ENCODE measurements at places on chromosomes 3 and 15. TPM values are rescaled to one million over a fixed set of nuclear protein-coding genes. Genes with fewer than 3 reads are reported as not detected.

Gene PAQR5
- total RNA-seq: 9.4 TPM

Gene CSPG5
- 0.22 TPM for total RNA-seq

Gene C2CD4A
- total RNA-seq: 1.5 TPM

Gene PRICKLE2
- total RNA-seq: 12.6 TPM

Gene H1-8
- not detected for total RNA-seq

Gene CCDC39
- total RNA-seq: not detected

Gene KBTBD13
- total RNA-seq: not detected

Gene SCAANT1
- not detected for total RNA-seq

DNA sequence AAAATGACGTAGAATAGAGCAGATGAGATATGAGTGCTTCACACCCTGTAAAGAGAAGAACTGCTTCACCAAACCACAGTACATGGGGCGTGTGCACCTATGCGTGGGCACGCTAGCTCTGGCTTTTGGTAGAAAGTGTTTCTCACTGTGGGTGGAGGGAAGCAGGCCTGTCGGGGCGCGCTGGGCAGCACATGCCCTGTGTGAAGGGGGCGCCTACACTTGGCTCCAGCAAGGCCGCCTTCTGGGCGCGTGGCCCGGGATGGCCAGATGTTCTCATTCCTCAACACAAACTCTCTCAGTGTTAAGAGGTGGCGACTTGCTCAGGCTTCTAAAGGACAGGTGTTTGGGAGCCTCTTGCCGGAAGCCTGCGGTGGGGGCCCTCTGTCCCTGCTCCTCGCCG is 90.0 kb downstream of the FBLN2 start:
- H3K27me3 ChIP-seq: no peaks in the 10 kb centered on the region
- no peak for DNase-seq
- no peak overlapping the region for H3K4me3 ChIP-seq
- H3K36me3 ChIP-seq: no peaks in the 10 kb centered on the region

DNA sequence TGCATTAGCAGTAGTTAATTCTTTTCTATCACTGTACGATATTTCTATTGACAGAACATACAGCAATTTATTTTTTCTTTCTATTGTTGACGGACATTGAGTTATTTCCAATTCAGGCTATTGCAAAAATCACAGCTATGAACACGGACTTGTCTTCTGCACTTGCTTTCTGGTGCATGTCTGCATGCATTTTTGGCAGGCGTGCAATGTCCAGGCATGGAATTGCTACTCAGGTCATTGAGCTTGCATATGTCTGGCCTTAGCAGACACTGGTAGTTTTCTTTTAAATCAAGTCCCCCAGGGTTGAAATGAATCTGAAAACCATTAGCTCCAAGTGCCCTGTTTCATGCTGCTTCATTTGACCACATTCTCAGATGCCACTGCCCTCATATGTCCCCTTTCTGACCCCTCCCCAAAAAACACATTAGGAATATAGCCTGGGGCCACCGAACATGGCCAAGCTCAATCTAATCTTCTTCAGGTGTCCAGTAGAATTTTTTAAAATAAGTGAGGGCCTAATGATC is 72.8 kb downstream of the LRIG1 start:
- DNase-seq: no peak
- peak overlapping the region; percentile 78 for H3K27ac ChIP-seq
- H3K36me3 ChIP-seq: no peaks in the 10 kb centered on the region
- H3K4me1 ChIP-seq: peaks cover 52% of the 10 kb centered on the region

DNA sequence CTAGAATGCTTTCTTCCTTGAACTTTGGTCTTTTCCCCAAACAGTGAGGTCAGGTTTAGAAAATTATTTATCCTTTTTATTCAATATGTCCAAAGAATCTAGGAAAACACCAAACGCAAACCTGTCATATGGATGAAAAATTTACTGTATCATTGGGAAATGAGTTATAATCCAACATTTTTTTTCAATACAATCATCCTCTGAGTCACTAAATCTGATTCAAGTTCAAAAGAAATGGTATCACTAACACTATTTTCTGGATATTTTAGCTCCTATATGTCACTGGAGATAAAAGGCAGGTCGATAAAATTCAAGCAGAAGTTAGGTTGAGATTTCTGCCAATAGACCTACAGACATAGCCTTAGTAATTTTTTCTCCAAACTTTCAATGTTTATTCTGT is 591.6 kb upstream of the AGTR1 start:
- DNase-seq: no peak
- no peak overlapping the region for H3K4me3 ChIP-seq
- no peaks in the 10 kb centered on the region for H3K27me3 ChIP-seq
- H3K36me3 ChIP-seq: no peaks in the 10 kb centered on the region
- no peaks in the 10 kb centered on the region for H3K4me1 ChIP-seq

DNA sequence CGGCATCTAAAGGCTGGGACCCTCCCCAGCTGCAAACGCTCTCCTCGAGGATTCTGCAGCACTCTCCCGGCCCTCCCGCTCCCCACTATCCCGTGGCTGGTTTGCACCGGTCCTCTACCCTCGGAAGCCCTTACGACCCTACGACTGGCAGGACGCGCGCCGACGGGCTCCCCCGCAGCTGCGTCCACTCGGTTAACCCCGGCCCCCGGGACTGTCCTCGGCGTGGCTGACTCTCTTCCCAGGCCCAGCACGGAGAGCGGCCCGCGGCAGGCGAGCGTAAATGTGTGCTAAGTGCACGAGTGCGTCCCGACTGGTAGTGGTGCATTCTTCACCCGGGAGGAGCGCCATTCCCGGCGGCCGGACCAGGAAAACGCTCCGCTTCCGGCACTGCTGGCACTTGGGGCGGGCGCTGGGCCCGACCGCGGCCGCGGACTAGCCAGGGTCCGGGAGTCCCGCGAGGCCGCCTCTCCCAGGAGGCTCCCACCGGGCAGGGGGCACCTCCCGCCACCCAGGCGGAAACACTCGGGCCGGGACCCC is 508 bp downstream of the GORASP1 start:
- H3K36me3 ChIP-seq: no peaks in the 10 kb centered on the region
- H3K27ac ChIP-seq: peak overlapping the region; percentile 92
- DNase-seq: peak; percentile 60
- peak overlapping the region; percentile 100 for H3K4me3 ChIP-seq
- peaks cover 5% of the 10 kb centered on the region for H3K4me1 ChIP-seq

DNA sequence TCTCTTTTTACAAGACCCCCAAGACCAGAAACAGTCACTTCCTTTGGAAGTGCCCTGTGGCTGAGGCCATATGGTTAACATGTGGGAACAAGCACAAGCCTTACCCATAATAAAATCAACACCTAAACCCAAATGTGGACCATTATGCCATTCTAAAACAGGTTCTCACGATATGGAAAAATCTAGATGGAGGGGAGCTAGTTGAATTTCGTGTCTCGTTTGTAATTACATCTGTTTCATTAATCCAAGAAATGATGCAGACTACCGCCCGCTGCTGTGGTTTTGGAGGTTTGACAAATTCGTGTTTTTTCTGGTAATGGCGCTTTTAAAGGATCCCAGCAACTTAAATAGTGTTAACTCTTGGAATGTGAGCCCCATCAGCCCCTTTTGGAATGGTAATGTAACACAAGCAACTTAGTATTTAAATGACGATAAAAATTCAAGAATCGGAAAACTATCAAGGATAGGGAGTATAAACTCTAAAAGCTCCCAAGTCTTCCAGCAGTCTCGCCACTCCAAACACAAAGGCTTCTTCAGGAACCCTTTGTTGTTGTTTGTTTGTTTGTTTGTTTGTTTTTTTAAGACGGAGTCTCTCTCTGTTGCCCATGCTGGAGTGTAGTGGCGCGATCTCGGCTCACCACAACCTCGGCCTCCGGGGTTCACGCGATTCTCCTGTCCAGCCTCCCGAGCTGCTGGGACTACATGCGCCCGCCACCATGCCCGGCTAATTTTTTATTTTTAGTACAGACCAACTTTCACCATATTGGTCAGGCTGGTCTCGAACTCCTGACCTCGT is 1.1 kb downstream of the CNBP start:
- peaks cover 21% of the 10 kb centered on the region for H3K4me1 ChIP-seq
- peak overlapping the region; percentile 95 for H3K4me3 ChIP-seq
- peak overlapping the region; percentile 97 for H3K27ac ChIP-seq
- H3K27me3 ChIP-seq: no peaks in the 10 kb centered on the region

DNA sequence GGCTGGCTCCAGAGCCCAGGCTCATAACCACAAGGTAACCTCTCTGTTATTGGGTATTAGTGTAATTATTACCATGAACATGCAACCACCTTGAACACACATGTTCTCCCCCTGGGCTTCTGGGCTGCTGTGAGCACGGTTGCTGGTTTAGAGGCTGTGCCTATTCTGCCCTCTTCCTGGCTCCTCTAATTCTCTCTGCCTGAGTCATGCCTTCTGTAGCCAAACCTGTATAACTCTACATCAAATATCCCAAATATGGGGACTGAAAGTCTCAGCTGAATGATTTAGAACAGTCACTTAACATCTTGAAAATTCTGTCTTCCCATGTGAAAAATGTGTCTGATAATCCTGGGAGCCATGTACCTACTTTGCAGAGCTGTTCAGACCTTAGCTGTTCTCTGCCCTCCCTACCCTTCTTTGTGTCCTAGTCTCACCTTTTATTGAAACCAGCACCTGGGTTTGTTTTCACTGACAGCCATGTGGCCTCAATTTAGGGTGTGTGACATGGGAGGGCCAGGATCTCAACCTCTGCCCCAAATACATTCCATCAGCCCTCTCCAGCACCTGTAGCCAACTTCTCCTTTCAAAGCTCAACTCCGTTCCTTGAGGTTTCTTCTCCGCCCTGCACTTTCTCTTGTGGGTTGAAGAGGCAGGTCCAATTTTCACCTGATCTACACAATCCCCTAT is 60.7 kb downstream of the PDZRN3 start:
- H3K4me1 ChIP-seq: peaks cover 7% of the 10 kb centered on the region
- H3K4me3 ChIP-seq: no peak overlapping the region
- DNase-seq: no peak
- no peak overlapping the region for H3K27ac ChIP-seq
- no peaks in the 10 kb centered on the region for H3K36me3 ChIP-seq
- H3K27me3 ChIP-seq: no peaks in the 10 kb centered on the region

GRCh38 chr3:129003578-129004112 is 2.5 kb downstream of the EFCC1 start:
- peaks cover 3% of the 10 kb centered on the region for H3K4me1 ChIP-seq
- DNase-seq: no peak
- H3K4me3 ChIP-seq: no peak overlapping the region
- no peaks in the 10 kb centered on the region for H3K27me3 ChIP-seq

DNA sequence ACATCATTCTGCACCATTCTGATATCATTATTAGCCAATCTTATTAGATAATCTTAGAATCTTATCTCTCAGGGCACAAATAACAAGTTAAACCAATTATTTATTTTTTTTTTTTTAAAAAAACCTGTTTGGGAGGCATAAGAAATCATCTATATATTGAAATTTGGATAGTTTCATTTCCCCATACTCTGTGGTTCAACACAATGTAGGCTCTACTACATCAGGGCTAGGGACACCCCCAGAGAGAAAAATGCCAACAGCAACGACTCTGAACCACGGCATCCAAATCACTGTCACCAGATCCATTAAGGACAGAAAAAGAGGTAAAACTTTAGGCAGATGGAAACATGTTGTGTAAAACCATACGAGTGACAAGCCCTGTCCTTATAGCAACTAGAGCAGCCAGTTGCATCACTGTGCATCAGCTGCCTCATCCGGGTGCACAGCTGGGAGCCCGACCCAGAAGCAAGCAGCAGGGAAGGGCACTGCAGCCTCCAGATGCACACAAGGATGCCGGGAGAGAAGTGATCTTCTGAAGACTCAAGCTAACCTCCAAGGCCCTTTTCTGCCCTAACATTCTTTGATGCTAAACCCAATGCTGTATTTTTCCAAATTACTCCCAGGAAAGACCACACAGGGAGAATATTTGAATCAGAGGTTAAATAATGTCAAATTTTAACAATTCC is 381.1 kb downstream of the CTNNB1 start:
- no peak for DNase-seq
- H3K36me3 ChIP-seq: no peaks in the 10 kb centered on the region
- H3K4me3 ChIP-seq: no peak overlapping the region
- no peaks in the 10 kb centered on the region for H3K4me1 ChIP-seq

GRCh38 chr3:171831936-171832335 is 11.2 kb upstream of the TMEM212 start:
- no peaks in the 10 kb centered on the region for H3K36me3 ChIP-seq
- no peak overlapping the region for H3K27ac ChIP-seq
- H3K27me3 ChIP-seq: no peaks in the 10 kb centered on the region
- peaks cover 24% of the 10 kb centered on the region for H3K4me1 ChIP-seq

DNA sequence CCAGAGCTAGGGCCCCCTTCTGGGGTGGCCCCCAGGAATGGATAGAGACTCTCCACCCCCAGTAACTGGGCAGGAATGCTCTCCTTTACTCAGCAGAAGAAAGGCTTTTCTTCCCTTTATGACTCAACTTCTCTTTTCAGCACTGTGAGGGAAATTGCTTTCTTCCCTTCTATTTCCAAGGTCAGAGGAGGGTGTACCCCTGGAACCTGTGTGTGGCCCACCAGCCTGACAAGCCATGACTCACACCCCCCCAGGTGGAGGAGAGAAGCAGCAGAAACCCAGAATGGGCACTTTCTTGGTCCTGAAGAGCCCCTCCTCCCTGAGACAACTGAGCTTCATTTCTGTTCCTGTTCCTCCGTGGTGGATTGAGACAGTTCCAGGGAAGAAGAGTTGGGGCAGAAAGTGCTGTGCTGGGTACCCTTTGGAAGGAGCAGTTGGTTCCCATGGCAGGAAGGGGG is 2.7 kb upstream of the ANKRD63 start:
- no peak overlapping the region for H3K27ac ChIP-seq
- DNase-seq: no peak
- H3K27me3 ChIP-seq: no peaks in the 10 kb centered on the region
- no peaks in the 10 kb centered on the region for H3K36me3 ChIP-seq
- H3K4me3 ChIP-seq: no peak overlapping the region
- H3K4me1 ChIP-seq: peaks cover 6% of the 10 kb centered on the region

- H3K36me3 ChIP-seq: no peaks in the 10 kb centered on the region
- H3K27ac ChIP-seq: no peak overlapping the region
- H3K27me3 ChIP-seq: no peaks in the 10 kb centered on the region
- DNase-seq: no peak
- H3K4me1 ChIP-seq: no peaks in the 10 kb centered on the region
- H3K4me3 ChIP-seq: no peak overlapping the region
Observed at GRCh38 chr3:71325715-71326114, 257.8 kb downstream of the FOXP1 start.

DNA sequence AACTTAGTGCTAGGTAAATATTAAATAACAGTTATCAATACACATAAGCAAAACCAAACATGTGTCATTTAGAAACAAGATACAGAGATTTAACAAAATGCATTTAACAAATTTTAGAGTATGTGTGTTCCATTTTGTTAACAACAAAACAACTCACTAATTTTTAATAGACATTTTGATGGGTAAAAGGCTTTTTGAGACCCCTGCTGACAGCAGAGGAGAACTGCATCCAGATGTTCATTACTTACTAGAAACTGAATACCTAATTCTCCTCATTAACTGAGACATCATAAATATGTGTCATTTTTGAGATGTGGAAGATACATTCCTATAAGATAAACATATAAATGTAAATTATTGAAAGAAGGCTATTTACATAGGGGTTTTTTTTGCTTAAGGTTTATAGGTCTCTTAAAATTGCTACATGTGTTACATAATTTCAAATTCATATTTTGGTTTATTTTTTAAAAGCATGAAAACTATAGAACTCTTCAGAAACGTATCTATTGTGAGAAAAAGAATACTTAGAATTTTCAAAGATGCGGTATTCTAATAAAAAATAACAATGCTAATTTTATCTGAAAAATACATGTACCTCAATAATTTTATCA is 1009.8 kb downstream of the TUSC7 start:
- H3K36me3 ChIP-seq: no peaks in the 10 kb centered on the region
- H3K27ac ChIP-seq: no peak overlapping the region
- H3K27me3 ChIP-seq: no peaks in the 10 kb centered on the region
- no peak overlapping the region for H3K4me3 ChIP-seq
- no peak for DNase-seq

- DNase-seq: no peak
- H3K27ac ChIP-seq: no peak overlapping the region
- H3K36me3 ChIP-seq: no peaks in the 10 kb centered on the region
- no peaks in the 10 kb centered on the region for H3K27me3 ChIP-seq
- no peaks in the 10 kb centered on the region for H3K4me1 ChIP-seq
Observed at GRCh38 chr3:181921220-181921619, 209.5 kb downstream of the SOX2 start.
